ENCODE measurements at places on chromosomes 4 and X.

DNA sequence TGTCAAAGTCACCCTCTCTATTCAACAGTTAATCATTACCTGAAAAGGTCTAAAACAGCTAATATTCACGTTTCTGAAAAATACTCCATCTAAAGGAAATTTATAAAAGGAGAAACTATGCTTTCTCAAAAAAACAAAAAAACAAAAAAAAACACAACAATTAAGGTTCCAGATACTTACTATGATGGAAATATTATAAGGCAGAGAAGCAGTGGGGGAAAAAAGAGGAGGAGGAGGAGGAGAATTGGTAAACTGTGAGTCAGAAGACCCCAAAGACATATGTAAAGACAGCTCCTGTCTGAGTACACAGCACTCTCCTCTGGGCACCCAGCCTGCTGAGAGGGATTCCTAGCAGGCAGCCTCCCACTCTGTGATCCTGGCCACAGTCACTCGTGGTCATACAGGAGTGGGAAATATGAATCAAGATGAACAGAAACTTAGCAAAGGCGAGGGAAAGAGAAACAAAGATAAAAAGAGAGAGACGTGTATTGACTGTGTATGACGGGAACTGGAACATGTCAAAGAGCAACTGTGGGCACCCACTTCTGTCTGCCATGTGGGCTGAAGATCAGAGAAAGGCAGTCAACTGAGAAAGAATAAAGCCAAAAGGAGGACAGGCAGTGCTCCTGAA lies 12.5 kb downstream of the KLHL15 start:
- peak; percentile 41 for DNase-seq

DNA sequence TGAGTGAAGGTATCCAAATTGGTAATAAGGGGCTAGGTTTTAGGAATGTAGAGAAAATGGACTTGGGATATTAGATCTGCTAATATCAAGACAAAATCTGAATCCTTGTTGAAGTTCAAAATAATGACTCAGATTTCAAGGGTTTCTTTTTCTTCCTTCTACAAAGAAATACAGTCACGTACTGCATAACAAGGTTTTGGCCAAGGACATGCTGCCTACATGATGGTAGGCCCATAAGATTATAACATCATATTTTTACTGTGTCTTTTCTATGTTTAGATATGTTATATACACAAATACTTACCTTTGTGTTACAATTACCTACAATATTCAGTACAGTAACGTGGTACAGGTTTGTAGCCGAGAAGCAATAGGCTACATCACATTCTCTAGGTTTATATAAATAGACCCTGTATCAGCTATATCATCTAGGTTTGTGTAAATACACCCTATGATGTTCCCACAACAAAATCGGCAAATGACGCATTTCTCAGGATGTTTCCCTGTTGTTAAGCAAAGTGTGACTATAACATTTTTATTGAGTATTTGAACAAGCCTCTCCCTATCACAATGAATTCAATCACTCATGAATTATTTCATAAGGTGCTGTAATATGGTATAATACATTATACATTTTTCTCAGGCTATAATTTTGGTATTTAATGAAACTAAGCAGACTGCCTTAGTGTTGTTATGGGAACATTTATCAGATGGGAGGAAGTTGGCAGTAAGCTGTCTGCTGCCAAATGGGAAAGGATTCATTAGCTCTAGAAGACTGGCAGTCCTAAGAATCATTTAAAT lies 186.3 kb downstream of the PPP3CA start:
- no peak for DNase-seq

DNA sequence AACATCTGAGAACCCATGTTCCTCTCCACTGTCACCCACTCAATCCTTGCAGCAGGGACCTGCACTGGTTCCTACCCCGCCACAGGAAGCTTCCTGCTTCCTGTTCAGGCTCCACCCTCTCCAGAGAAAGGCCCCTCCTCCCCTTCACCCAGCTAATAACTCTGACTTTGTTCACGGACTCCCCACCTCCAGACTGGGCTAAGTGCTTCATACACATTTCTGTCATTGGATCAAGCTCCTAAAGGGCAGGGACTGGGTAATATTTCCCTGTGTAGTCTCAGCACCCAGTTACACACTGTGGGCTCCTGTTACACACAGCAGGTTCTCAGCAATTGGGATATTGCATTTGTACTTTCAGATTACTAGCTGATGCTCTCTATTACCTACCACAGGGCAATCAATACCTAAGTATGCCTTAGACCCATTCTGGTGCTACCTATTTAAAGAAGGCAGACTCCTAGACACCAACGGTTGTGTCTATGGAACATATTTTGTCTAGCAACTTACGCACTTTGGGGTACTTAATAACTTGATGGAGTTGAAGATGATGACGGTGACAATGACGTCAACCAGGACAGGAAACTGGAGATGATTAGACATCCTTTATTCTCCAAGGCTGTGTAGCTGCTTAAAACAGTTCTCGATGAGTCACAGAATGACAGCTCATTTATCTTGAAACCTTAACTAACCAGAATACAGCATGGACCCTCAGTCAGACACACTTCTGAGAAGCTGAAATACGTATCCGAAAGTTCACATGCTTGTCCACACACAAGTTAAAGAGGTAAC lies 58.1 kb downstream of the MAML3 start:
- peak; percentile 39 for DNase-seq

DNA sequence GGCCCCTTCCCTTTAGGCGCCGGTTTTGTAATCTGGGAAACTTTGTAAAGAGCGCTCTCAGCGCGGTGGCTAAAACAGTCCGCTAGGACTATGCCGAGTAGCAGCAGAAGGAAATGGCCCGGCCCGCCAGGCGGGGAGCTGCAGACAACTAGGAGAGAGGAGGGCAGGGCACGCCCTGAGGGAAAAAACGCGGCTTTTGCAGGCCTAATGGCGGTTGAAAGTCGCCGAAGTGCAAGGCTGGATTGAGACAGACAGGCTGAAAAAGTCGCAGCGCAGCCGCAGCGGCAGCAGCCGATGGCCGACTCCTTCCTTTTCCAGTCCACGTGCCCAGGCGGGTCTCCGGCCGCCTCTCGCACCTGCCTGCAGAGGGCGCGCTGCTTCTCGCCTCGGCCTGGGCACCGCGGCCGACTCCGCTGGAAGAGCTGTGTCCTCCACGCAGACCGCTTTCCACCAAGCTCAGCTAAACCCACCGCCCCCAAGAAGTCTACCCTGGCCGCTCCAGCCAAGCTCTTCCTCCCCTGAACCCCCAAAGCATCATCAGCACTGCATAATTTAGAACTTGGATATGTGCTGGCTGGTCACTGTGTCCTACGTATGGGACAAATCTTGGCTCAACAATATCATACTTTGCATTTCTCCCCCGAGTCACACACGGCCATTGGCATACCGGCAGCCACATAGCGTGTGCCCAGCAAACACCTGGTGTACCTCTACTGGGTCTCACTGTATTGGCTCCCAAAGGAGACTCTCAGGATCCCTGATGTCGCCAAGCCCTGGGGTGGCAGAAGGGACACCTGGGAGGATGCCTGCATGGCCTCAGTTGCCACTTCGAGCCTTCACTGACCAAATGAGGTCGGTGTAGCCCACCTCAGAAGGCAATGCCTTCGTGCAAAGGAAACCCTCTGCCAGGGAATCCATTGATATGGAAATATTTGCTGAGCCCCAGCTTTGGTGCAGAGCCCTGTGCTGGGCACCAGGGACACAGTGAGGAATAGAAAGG lies 14.5 kb downstream of the SLC25A5 start:
- DNase-seq = peak; percentile 53
